ENCODE measurements at places on chromosomes 3 and 15. TPM values are rescaled to one million over a fixed set of nuclear protein-coding genes. Genes with fewer than 3 reads are reported as not detected.

The GRK7 gene
- total RNA-seq, result not detected

The MAGI1 gene
- total RNA-seq, result 8.0 TPM

The DOCK3 gene
- total RNA-seq, result 0.36 TPM

The MST1R gene
- not detected for total RNA-seq

The TERC gene
- 101 TPM for total RNA-seq

The CLRN1 gene
- total RNA-seq, result not detected

The DISP2 gene
- 0.51 TPM for total RNA-seq

The ZNF860 gene
- 0.34 TPM for total RNA-seq

The IGSF11 gene
- 0.11 TPM for total RNA-seq

DNA sequence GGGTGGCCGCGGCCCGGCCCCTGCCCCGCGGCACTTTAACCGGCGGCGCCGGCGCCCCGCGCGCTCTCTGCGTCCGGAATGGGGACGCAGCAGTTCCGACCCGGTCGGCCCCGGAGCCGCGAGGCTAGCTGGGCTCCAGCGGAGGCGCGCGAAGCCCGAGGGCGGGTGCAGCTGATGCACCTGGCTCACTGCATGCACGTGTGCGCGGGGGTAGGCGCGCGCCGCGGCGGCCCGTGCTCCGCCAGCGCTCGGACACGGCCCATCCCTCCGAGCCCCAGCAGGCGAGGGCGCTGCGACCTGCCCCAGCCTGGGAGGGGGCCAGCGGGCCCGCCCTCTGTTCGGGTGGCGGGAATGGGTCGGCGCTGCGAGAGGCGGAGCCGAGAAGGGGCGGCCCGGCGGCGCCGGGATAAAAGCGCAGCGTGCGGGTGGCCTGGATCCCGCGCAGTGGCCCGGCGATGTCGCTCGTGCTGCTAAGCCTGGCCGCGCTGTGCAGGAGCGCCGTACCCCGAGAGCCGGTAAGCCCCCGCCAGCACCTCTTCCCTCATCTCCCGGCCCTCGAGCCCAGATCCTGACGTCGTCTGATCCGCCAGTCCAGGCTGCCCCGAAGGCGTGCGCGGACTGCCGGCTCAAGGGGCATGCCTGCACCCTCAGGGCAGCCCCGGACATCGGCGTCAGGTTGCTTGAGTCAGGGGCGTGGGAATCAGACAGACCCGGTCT is at the start of the genes CHDH and IL17RB:
Gene CHDH (minus strand): TSS at position 286 of the 717 bp plus-strand sequence. CDS start 22,411 bp downstream, outside the sequence.
Gene IL17RB (plus strand): TSS at position 435 of the 717 bp plus-strand sequence. CDS start 21 bp downstream, at position 456.
- peak; percentile 57 for DNase-seq

- DNase-seq, result no peak
These were observed 45.3 kb downstream of the CAPN3 start for GRCh38 chr15:42404461-42405235.

DNA sequence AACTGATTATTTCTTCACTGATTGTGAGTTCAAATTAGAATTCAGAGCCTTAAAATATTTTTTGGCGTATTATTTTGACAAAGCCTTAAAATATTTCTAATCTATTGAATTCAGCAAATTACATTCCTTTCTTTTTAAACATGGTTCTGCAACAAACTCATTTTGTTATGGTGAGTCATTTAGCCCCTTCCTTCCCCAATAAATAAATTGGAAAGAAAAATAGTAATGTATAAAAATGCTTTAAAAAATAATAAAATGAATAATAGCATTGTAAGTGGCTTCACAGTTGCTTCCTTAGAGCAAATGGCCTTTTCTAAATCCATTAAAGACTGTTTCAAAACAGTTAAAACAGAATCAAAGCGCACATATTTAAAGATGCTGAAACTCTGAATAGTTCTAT is 12.1 kb downstream of the CSNK1G1 start:
- DNase-seq, result no peak

DNA sequence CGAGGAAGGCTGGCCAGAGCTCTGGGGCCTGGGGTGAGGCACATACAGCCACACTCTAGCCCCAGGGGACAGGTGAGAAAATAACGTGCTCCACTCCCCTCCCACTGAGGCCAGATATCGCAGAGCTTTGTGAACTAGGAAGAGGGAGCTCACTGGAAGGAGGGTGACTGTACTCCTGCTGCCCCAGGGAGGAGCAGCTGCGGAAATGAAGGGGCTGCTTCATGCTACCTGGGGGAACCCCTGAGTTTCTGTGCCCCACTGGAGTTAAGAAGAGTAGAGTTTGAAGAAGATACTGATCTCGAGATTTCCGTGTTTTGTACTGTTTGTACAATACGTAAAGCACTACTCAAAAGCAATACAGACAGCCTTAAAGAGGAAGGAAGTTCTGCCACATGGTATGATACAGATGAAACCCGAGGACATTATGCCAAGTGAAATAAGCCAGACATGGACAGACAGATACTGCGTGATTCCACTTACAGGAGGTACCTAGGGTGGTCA is 44.6 kb downstream of the CMTM6 start:
- no peak for DNase-seq

DNA sequence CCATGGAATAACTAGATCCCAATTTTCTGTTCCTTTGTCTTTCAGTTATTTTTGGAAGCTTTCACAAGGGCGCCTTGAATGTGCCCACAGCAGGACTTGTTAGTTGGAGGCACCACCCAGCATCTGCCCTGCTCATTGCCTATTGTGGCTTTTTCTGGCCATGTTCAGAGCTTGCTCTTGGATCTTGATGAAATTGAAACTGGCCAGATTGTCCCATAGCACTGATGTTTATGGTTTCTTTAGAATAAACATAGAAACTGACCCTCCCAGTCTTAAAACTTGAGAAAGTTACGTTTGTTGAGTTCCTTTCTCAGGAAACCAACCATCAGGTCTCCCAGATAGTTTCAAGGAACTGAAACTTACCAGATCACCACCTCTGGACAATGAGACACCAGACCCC is 474.7 kb downstream of the IL5RA start:
- no peak for DNase-seq

- DNase-seq, result no peak
These were observed 147.8 kb downstream of the SHOX2 start for GRCh38 chr3:157958457-157958856.

DNA sequence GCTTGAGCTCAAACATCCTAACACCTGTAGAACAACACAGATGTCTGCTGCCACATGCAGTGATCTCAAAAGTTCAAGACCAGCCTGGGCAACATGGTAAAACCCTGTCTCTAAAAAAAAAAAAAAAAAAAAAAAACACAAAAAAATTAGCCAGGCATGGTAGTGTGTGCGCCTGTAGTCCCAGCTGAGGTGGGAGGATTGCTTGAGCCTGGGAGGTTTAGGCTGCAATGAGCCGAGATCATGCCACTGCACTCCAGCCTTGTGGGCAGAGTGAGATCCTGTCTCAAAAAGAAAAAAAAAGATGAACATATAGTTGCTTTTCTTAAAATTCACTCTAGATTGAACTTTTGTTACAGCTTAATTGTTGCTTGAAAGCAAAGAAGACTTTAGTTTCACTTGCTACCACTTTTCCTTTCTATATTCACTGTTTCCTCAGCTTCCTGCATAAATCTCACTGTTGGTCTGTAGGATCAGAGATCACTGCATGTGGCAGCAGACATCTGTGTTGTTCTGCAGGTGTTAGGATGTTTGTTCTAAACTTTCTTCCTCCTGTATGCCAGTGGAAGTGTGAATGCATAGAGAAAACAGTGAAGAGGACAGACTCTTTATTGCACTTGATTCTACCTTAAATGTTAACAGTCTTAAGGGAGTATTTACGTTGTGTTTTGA is 12.6 kb downstream of the RAB11A start:
- DNase-seq, result no peak

- DNase-seq, result no peak
These were observed 190.8 kb upstream of the LPP start for GRCh38 chr3:187963003-187963676.

DNA sequence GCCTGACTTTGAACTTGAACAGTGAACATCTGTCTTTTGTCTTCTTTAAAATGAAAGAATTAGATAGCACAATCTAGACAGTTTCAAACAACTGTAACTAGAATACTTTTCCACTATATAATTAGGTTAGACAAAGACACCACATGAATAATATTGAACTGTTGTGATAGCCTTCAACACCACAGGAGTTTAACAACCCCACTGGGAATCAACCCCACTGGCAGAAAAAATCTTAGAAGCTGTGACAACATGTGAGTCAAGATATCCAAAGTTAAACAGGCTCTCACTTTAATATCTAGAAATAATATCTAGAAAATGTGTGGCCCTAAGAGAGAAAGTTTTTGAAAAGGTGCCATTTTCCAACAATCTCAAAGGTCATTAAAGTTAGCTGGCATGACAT is 64.4 kb upstream of the PRICKLE2 start:
- DNase-seq, result no peak

DNA sequence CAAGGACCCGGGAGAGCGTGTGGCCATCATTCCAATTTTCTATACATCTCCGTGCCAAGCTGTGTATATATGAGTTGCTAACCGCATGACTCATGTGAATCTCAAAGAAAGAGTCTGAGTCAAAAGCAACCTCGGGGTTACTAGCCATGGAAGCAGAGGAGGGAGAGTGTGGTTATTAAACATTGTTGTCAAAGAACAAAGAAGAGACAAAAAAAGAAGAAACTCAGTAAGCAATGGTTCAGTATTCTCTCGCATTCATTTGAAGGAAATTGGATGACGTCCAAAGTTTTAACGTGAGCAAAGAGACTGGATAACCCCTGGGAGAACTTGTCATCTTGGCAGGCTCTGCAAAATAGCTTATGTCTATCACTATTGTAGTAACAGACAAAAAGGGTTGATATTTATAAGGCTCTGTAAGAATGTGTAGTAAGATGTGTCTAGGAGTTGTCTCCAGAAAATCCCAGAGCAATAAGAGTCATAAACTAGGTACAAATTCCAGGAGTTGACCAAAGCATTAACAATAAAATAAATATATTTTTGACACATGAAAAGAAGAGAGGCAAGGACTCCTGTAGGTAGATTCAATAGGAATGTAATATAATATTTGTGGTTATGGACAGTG is 52.8 kb upstream of the GRM7 start:
- peak; percentile 5 for DNase-seq

GRCh38 chr3:23872330-23872729 is 44.5 kb downstream of the NKIRAS1 start:
- DNase-seq, result no peak

DNA sequence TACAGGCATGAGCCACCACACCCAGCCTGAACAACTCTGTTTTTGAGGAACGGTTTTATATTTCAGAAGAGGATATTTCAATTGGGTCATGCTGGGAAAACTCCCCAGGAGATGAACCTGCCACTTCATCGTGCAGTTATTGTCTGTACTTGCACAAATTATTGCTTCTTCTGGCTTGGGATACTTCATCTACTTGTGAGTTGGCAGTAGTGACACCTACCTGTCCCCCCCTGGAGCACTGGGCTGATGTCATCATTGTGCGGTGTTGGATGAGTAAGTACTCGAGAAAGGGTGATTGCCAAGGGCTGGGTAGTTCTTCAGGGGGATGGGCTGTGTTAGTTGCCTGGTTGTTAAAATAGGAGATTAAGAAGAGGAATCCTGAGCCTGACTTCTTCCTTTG is 85.1 kb upstream of the SAMMSON start:
- peak; percentile 65 for DNase-seq

DNA sequence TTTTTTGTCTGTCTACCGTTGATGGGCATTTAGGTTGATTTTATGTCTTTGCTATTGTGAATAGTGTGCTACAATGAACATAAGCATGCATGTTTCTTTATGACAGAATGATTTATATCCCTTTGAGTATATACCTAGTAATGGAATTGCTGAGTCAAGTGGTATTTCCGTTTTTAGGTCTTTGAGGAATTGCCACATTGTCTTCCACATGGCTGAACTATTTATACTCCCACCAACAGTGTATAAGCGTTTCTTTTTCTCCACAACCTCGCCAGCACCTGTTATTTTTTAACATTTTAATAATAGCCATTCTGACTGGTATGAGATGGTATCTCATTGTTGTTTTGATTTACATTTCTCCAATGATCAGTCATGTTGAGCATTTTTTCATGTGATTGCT is 89.6 kb upstream of the GALNT15 start:
- no peak for DNase-seq

DNA sequence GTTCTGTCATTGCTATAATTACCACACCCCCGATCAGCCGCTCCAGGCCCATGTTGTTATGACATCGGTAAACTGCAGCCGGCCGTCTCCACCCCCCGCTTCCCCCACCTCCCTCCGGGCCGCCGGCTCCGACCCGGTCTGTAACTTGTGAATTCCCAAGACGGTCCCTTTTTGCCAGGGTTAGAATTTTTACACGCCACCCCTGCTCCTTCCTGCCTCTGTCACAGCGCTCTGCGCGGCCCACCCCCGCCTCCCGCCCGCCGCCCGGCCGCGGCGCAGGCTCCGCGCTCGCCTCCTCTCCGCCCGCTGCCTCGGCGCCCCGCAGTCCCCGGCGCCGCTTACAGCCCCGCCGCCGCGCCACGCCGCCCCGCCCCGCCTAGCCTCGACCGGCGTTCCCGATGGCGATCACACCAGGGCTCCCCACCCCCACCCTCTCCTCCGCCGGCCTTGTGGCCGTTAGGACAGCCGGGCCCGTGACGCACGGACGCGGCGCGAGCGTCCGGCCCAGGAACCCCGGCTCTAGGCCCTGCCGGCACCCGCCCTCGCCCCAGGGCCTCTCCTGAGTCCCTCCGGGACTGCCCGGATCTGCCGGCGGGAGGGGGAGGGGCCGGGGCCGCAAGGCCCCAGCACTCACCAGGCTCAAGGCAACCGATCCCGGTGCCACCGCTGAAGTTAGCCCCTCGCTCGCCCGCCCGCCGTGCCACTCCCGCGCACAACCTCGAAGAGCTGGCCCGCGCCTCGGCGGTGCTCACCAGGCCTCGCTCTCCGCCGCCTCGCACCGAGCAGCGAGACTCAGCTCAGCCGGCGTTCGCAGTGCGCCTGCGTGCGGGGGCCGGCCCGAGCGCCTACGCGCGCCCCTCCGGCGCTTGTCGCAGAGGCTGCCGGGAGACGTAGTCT is at the start of gene KPNA1:
Gene KPNA1 (minus strand): TSS at position 817 of the 897 bp plus-strand sequence. CDS start 18,374 bp downstream, outside the sequence.
- DNase-seq, result peak; percentile 95
